Femur (tissue), 1 donor: ENCODE measurements at places on chromosomes 11 and 22.

GRCh38 chr11:79971255-79971654 is 530.4 kb upstream of the TENM4 start:
- DNase-seq = no peak

- no peak for DNase-seq
These were observed 427.9 kb upstream of the DDI1 start for GRCh38 chr11:103608566-103608965.

DNA sequence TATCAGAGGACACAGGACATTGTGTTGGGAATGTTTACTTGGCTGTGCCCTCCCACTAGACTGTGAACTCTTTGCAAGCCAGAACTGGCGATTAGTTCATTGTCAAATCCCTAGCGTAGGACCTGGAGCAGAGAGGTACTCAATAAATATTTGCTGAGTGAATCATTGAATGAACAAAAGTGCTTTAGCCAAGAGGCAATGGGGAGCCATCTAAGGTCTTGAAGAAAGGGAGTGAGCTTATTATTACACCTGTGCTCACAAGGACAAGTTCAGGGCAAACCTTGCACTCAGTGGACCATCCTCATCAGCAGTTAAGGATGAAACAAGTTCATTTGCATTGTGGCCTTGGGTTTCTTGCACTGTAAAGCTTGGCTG is 1.1 kb upstream of the RASSF10 start:
- no peak for DNase-seq

DNA sequence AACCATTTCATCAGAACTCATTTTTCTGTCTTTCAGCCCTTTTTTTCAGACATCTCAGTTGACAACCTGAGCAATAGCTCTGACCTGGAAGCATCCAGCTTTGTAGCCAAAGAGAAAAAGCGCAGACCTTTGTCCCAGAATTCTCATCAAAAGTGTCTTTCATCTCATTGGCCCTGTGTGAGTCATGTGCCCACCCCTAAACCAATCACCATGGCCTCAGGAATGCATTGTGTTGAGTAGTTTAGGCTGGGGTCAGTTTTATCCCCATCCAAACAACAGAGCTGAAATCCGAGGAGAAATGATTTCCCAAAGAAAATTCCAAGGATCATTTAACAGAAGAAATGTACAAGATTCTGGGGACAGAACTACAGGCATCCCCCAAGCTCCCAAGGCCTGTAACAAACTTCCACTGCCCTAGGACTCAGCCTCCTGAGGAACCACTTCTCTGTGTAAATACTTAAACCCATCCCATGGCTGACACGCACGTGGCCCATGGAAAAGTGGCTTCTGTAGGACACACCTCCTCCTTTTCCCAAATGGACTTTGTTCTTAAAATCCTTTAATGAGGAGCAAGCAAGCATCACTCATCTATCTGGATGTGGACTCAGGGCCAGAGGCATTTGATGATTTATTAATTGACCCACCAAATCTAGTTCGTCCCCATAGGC is 429.0 kb downstream of the SOX6 start:
- DNase-seq = no peak

DNA sequence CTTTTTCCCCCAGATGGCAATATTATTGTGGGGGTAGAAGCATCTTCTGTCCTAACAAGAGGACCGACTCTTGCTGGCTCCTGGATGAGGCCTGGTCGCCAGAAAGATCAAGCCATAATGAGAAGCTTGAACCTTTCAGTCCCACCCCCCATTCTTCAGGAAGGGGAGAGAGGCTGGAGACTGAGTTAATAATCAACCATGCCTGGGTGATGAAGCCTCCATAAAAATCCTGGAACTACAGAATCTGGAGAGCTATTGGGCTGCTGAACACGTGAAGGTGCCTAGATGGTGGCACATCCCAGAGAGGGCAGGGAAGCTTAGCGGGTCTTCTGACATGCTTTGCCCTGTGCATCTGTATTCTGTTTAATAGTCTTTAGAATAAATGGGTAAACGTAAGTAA is 16.3 kb downstream of the AP5B1 start:
- DNase-seq = no peak

DNA sequence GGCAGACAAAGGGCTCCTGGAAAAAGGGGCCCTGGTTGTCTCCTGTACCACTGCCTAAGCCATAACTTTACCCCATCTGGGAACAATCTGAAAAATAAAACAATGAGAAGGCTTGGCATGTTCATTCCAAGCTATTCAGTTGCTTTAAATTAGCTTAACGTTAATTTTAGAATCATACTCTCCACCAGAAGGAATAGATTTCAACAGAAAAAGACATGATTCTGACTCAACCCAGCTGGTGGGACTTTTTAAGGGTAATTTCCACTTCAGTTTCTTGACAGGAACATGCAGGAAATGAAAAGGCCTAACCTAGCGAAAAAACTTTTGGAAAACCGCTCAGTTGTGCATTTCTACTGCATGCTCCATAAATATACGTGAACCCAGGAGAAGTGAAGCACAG is 7.9 kb downstream of the SF3A1 start:
- no peak for DNase-seq

GRCh38 chr22:29555065-29555644 is 1.6 kb upstream of the THOC5 start:
- DNase-seq = peak; percentile 50

DNA sequence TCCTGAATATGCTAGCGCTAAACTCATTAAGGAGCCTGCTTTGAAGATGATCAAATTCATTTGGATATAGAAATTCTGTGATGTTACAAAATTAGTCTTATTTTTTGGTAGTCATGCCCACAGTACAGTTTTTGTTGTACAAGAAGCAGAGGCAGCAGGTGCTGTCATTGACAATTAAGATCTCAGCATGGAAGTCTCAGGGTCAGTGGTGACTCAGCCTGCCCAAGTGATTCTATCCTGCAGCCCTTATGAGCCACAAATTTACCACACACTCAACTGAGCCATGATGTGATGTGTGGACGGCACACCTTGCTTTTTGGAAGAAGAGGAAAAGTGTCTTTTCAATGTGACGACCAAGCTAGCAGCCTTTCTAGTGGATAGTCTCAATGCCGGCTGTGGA is 153.6 kb upstream of the SORL1-AS1 start:
- DNase-seq = no peak
